ENCODE measurements at places on chromosomes 6 and 20.

GRCh38 chr20:57664924-57665588, 44.8 kb downstream of the PMEPA1 start:
- no peak for DNase-seq

DNA sequence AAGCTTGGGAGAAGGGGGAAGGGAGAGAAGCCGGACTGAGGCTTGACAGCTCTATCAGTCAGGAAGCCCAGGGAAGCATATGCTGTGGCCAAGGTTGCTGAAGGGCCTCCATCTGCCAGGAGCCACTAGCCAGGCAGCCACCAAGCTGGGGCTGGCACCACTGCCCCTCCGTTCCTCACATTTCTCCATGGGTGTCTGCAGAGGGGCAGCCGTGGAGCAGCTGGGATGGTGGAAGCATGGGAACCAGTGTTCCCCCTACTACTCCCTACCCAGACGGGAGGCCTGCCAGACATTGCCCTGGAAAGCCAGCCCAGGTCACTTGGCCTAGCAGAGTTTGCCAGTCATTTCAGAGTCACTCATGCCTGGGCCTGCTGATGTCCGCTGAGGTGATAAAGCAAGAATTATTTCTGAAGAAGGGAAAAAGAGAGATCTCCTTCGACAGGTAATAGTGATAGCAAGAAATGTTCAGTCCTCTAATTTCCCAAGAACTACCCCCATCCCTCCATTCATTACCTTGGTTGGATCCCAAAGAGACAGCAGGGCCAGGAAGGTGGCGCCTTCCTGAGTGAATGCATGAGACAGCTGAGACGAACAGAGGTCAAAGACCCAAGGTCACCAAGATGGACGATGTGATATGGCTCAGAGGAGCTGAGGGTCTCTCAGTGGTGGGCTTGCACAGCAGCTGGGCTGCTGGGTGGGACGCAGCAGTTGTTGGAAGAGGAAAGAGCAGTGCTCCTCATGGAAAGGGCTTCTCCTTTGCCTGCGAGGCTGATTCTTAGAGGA, 21.9 kb downstream of the SNPH start:
- no peak for DNase-seq

- DNase-seq = no peak
Observed at GRCh38 chr20:22802296-22802695, 217.9 kb upstream of the FOXA2 start.

- no peak for DNase-seq
Observed at GRCh38 chr6:137754366-137754765, 112.7 kb upstream of the TNFAIP3 start.

DNA sequence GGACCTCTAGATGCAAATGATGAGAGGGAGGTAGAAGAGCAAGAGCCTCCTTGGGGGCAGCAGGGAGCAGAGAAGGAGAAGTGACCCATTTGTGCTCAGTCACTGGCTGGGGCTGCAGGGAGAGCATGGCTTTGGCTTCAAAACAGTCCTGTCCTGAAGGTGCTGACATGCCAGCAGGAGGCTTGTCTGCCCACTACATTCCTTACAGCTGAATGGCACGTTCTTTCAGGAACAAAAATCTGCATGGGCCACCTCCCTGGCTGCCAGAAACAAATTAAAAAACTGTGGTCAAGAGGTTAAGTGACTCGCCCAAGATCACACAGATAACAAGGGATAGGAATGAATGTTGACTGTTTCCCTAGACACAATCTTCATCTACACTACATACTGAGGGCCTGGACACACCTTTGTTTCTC, 188.8 kb downstream of the HIVEP2 start:
- DNase-seq = no peak

DNA sequence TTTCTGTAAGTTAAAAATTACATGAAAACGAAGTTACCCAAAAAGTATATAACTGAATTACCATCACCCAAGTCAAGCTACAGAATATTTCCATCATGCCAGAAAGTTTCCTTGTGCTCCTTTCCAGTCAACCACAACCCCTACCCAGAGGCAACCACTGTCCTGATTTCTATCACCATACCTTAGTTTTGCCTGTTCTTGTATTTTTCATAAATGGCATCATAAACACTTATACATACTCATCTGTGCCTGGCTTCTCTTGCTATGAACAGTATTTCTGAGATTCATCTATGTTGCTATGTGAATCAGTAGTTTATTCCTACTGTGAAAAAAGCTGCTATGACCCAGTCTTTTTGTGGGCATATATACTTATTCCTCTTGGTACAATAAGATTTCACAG, 7.4 kb downstream of the FKBP5 start:
- DNase-seq = no peak

GRCh38 chr20:47468290-47469050, 33.2 kb upstream of the NCOA3 start:
- DNase-seq = no peak

DNA sequence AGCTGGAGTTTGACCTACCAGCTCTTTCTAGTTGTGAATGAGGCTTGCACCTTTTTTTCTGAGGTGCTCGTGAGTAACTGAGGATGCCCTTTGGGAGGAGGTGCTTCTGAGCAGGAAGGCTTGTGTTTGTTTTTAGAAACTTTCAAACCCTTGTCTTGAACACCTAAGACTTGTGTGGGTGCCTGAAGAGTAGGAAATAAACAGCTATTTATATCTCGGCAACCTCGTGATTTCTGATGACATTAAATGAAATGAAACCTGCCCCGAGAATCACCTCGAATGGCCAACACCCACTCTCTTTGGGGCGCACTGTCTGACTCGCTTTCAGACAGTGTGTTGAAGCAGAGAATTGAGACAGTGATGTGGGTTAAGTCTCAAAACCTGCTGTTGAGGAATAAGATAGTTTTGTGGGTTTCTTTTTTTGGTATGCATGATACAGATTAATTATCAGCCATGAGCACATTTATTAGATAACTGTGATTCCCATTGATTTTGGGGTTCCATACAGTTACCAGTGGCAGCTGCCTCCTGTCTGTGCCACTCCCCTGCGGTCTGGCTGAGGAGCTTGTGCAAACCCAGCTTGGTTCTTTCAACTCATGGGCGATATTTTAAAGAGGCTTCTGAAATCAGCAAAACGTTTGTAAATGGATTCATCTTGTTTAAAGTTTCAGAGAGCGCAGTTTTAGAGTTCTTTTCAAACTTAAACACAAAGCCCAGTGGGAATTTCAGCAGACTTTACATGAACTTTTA, 8.4 kb downstream of the IRF4 start:
- DNase-seq = no peak

- no peak for DNase-seq
Observed at GRCh38 chr20:10597637-10598036, 76.2 kb downstream of the JAG1 start.

GRCh38 chr6:161271343-161272030, 2.4 kb downstream of the AGPAT4 start:
- peak; percentile 62 for DNase-seq
